Ascending aorta (tissue), 2 donors: ENCODE measurements at places on chromosomes 5 and 9.

- no peak for DNase-seq
Measured at GRCh38 chr9:118644066-118644465, 725.2 kb downstream of the BRINP1 start.

GRCh38 chr5:15598294-15598902, 98.4 kb downstream of the FBXL7 start:
- DNase-seq = no peak

DNA sequence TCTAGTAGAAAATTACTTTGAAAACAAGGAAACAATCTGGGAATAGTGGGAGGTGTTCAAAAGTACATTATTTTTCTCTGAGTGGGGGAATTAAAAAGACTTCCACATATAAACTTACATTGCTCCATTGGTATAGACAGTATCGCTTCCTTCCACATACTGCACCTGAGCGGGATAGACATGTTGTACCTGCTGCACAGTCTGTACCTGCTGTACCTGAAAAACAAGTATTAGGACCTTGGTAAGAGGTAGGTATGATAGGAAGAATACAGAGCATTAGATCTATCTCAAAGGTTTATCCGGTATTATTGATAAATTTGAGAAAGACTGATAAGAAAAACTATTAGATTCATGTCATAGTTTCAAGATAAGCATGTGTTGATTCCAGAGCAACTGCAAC, 179.3 kb downstream of the RFX3 start:
- DNase-seq = no peak

DNA sequence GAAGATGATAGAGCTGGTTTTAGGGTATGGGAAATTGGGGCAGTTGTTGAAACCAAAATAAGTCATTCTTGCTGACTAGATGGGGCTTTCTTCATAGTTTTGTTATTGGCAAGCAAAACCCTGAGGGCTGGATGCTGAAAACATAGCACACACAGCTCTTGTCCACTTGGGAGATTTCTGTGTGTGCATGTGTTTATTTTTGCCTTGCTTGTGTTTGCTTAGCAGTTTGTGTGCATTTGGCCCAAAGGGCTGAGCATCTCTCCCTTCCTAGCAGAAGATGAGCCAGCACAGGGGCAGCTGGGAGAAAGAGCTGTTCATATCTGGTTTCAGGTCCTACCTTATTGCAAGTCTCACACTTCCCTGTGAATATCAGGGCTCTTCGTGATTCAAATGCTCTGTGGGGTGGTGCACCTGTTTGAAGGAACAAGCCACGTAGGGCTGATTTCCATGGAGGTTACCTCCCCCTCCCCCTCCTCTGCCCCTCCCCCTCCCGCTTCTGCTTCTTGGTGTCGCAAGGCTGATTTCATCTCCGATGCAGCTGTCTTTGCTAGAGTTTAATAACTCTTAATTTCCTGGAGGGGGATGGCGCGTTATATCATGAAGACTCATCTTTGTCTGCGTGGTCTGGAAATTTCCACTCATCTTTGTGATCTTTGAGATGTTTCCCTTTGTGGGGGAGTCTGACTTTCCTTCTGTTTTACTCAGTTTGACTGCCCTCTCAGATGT, 296.5 kb downstream of the ARHGAP26 start:
- no peak for DNase-seq

DNA sequence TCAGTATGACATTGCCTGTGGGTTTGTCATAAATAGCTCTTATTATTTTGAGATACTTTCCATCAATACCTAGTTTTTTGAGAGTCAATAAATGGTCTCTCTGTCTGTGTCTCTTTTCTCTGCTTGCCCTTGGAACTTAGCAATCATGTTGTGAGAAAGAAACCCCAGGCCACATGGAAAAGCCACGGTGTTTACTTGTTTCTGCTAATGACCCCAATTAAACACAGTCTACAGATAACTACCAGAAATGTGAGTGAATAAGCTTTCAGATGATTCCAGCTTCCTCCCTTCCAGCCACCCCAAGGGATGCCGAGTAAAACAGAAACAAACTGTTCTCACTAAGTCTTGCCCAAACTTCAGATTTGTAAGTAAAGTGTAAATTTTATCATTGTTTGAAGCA, 584.9 kb downstream of the MAT2B start:
- no peak for DNase-seq

- DNase-seq = no peak
Measured at GRCh38 chr9:114235033-114235661, 79.8 kb downstream of the COL27A1 start.

DNA sequence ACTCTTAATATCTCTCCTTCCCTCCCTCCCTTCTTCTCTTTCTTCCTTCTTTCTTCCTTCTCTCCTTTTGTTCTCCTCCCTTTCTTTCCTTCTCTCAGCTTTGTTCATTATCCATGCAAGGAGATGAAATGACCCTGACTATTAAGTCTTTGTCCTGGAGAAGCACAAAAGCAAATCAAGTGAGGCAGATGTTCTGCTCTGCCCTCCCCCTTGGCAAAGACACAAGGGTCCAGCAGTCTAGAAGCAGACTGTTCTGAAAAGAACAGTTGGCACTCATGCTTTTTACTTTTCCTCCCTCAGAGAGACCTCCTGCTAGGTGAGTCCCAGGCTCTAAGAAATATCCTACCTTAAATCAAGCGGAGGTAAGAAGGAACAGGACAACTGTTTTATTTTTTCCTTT, 1067.6 kb upstream of the DMAC1 start:
- no peak for DNase-seq

DNA sequence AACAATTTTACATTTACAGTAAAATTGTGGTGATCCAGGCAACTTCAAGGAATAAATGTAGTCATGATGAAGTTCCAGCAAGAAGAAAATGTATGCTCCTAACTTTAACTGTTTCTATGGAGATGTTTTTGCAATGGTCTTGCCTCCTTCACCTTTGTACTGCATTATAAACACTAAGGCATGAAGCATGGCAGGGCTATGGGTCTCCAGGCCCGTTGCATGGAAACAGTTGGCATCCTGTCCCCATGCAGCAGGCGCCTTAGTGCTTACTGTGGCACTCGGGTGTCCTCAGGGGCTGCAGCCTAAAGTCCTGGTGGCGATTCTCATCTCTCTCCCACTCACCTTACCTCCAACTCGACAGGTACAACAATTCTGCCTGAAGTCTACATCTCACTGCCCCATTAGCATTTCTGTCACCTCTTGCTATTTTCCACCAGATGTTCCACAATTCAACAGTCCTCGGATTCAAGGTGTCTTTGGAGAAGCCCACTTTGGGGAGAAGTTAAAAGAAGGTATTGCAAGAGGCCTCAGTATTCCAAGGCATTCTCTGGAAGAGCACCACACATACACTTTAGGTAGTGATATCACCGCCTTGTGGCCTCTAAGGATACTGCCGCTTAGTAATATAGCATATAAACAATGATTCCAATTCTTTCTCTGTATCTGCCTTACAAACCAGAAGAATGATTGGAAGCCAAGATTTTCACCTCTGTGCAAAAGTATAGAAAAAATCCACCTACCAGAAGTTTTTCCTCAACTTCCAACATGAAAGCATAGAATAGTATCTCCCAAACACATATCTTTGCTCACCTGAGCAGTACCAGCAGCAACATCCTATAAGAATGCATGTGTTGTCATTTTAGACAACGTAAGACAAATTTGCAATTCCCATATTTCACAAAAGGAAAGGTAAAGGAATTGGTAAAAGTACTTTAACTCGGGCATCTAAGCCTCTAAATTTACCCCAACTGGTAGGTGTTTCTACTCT, 5.1 kb downstream of the LIFR start:
- DNase-seq = no peak

DNA sequence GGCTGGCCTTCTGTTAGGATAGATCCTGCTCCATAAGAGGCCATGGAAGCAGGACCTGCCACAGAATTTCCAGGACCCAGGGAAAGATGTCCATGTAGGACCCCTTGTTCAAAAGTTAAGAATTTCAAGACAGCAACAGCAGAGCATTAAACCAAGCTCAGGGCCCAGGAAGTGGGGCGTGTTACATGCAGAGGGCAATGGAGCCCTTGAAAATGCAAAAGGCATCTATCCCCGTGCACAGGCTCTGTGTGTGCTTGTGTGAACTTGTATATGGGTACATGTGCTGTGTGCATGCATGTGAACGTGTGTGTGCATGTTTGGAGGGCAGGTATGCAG, 14.4 kb upstream of the NKD2 start:
- no peak for DNase-seq

DNA sequence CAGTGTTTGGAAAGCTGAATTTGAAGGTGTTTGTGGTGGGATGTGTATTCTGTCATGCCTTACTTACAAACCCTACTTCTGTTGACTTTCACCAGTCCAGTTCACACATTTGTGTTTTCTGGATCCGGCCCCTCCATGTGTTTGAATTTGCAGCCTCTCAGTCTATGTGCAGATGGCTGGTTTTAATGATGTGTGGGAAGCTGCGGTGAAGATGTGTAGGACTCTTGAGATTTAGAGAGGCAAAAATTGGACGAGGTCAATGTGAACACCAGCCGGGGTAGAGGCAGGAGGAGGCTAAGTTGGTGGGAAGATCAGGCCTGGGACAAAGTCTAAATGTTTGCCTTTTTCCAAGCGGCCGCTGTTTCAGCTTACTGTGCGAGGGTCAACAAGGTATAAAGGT, 115.4 kb upstream of the KLF9 start:
- no peak for DNase-seq

GRCh38 chr9:60546406-60546805, 367.8 kb upstream of the SPATA31A5 start:
- DNase-seq = no peak

DNA sequence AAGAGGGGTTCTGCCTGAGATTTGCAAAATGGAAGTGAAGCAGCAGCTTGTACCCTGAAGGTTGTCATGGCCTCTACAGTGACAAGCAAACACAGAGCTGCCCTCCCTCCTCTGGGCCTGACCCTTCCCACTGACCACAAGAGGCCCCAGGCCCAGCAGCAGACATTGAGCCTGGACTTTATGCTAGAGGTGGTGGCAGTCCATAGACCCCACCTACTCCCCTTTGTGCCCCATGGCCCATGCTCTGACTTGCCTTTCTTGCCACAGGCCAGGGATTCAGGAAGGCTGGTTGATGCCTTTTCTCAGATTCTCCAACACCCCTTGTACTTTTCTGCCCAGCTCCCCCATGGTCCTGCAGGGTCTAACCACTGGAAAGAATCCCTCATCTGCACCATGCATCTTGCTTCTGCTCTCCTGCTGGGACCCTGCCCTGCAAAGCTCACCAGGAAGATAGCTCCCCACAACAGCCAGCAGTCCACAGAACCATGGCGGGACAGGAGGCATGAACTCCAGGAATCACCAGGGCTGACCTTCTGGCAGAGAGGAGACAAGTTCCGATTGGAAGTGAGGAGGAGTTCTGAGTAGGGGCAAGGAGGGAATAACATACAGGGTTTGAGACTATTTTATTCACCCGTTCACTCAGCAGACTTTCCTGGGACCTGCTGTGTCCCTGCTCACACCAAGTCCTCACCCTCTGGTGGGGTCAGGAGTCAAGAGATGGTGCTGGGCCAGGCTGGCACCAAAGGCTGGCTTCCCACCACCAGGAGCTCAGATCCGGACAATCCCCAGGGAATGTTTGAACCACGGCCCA, 263.8 kb downstream of the SYK start:
- DNase-seq = no peak

GRCh38 chr5:146458894-146459293, 11.8 kb downstream of the TCERG1 start:
- no peak for DNase-seq

- no peak for DNase-seq
Measured at GRCh38 chr9:124964056-124964455, 23.2 kb upstream of the GOLGA1 start.

- no peak for DNase-seq
Measured at GRCh38 chr9:26335116-26335515, 557.5 kb downstream of the CAAP1 start.

GRCh38 chr5:136677217-136677616, 311.9 kb upstream of the TRPC7 start:
- DNase-seq = no peak

DNA sequence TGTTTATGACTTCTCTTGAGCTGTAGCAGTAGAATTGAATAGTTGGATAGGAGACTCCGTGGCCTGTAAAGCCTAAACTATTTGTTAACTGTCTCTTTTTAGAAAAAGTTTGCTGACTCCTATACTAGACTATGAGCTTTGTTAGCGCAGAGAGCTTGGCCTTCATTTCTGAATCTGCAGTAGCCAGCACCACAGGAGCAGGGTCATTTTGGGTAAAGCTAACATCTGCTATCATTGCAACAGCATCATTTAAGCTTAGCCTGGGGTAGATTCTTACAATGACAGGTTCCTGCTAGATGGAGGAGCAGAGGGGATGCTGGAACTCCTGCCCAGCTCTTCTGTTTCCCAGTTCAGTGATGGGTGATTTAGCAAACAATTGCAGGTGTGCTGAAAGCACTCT, 133.7 kb upstream of the ASTN2 start:
- DNase-seq = no peak

DNA sequence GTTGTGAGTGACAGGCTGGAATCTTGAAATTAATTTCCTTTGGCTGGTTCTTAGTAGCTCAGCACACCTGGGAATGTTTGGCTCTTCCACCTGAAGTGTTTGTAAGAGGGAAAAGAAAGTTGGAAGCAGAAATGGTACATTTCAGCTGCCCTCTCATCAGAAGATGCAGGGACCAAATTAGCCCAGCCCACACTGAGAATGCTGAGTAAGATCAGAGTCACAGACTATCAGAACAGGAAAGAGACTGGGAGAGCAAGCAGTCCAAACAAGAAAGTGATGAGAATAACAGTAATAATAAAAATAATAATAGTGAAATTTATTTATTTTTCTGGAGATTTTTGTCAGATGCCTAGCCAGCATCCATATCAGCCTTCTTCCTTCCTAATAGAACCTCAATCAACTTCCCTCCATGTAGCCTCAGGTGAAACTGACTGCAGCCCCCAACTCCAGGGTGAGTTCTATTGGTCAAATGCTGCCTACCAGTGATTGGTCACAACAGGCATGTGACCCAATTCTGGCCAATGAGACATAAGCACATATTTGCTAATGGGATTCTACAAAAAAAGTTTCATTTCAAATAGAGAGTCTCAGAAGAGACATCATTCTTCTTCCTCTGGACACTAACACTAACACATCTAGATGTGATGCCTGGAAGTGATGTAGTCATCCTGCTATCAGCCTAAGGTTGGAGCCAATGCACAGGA, 31.2 kb upstream of the ADRA1B start:
- DNase-seq = no peak

GRCh38 chr5:132069561-132069960, 4.0 kb upstream of the CSF2 start:
- no peak for DNase-seq

DNA sequence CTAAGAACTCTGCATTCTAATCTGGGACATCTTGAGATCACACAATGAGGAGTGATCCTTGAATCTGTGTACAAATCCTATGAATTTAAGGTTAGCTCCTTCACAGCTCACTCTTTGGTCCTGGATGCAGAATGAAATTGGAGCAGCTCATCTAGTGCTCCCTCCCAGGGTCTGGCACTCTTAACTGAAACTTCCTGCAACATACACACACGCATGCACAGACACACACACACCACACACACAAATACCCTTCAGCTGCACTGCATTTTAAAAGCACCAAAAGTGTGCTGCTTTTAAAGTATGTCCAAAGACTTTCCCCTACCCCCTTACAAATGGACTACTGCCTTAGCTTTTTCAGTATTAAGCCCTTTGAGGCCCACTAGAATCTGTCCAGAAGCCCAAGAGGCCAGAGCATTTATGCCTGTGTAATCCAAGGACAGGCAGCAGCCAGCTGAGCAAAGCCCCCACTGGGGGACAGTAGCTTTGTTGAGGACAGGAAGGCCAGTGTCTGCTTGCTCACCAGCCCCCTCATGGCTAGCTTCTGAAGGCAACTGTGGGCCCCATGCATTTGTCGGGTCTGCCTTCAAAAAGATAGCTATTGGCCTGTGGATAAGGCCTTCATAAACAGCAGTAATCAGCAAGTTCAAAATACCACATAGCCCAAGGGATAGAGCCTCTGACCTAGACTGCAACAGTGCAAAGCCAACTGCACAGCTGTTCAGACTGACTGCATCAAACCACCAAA, 43.6 kb downstream of the CDO1 start:
- DNase-seq = no peak
